ENCODE measurements at places on chromosomes 16 and 17. TPM values are rescaled to one million over a fixed set of nuclear protein-coding genes. Genes with fewer than 3 reads are reported as not detected.

DNA sequence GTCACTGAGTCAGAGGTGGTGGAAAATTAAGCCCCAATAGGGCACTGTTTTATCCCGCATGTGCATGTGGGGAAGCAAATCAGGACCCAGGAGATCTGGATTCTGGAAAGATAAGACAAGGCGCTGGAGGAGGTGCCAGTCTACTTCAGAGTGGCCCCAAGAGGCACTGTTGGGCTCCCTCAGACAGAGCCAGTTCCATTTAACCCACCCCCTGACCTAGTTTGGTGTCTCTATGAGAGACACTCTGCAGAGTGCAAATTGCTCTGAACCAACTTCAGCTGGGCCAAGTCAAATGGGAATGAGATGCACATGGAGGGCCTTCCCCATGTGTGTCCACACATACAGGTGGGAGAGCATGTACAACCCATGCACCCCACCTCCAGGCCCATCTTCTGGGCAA is 71.1 kb upstream of the MED9 start:
- no peak for DNase-seq

GRCh38 chr17:49249890-49250522 is 19.4 kb upstream of the PHOSPHO1 start:
- no peak for DNase-seq

DNA sequence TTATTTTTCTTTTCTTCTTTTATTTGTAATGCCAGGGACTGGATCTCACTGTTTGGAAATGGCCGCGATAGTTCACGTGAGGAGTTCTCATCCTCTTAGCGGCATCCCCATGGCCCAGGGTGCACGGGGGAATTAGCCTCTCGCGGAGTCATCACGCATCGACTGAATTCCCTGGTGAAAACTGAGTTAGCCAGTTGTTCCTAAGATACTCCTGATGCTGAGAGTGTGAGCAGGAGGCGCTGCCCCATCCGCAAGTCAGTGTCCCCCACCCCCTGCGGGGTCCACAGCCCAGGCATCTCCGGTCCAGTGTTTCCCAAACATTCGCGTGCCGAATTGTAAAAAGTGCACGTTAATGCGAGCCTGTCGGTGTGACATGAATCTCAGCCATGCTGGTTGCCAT is 277.2 kb downstream of the CPPED1 start:
- DNase-seq: no peak

DNA sequence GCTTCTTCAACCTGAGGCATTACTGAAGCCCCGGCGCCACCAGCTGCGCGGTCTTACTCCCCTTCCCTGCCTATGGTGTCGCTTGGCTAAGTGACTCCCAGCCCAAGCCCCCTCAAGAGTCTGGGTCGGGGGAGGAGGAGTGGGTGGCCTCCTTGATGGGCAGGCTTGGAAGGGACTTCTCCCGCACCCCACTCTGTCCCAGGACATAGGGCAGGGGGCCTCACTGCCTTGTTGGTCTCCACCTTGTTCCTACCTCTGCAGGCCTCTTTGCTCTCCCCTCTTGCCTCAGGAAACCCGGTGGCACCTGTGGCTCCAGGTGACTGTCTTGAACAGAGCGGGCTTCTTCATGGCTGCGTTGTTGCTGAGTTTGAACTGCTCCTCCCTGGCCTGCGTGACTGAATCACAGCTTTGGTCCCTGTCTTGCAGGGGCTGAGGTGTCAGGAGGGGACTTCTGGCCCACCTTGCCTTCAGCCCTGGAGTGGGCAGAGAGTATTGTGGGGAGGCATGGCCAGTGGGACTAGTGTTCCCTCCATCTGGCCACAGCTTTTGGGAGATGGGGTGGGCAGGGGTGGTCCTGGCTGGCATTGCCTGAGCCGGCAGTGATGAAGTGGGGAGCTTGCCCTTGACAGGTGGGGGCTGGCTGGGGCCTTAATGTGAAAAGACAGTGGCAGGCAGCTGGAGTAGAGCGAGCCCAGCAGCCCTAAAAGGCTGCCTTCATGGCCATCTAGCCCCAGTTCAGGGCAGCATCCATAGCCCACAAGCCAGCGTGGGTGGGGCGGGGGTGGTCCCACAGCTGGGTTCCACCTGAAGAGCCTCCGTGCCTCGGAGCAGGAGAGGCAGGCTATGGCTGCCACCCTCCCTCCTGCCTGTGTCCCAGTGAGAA is 7.3 kb downstream of the CBX2 start:
- DNase-seq: no peak

DNA sequence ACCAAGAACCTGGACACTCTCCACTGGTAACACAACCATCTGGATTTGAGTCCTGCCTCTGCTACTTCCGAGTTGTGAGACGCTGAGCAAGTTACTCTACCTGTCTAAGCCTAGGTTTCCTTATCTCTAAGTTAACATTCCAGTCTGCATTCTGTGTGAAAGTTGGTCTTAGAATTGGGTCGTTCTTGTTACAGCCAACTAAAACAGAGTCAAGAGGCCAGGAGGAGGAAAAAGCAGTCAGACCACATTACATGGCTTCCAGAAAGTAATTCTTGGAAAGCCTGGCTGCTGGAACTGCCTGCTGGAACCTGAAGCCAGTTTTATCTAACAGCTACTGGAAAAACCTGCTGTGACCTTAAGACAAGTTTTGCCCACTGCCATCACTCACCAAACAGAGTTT is 38.4 kb upstream of the XYLT1 start:
- no peak for DNase-seq

DNA sequence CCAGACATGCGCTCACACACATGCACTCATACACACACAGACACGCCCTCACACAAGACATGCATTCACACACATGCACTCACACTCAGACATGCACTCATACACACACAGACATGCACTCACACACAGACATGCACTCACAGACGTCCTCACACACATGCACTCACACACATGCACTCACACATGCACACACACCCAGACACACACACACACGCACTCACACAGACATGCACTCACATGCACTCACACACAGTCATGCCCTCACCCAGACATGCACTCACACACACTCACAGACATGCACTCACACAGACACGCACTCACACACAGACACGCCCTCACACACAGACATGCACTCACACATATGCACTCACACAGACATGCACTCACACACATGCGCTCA is 2.1 kb upstream of the ZNF469 start:
- no peak for DNase-seq

SP6 gene
- total RNA-seq: 8.8 TPM

DNA sequence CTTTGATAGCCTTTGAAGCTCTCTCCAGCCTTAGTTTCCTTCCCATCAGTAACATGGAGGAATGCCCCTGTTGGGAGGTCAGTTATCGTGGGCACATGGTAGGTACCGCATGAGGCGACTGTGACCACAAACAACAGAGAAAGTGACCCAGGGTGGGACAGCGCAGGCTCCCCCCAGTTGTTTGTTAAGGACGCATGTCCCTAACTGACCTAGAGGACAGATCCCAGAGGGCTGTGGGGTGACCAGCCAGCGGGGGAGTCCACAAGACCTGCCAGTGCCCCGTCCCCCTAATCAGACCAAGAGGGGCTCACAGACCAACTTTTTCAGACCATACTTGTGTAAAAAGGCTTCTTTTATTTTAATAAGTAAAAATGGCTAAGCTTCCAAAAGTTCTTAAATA is 22.3 kb downstream of the KATNB1 start:
- no peak for DNase-seq

DNA sequence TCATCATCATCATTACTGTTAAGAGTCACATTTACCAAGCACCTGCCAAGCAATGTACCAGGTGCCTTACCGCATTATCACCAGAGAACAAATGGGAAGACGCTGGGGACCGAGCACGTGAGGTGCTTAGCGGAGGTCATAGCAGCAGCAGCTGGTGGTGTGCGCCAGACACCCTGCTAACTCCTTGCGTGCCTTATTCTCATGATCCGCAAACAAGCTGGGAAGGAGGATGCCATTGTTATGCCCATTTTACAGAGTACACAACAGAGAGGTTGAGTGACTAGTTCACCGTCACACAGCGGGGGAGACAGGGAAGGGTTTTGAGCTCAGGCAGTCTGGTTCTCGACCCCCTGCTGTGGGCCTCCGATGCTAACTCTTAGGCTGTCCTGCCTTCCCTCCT is 7.3 kb downstream of the ATP2A3 start:
- DNase-seq: no peak

DNA sequence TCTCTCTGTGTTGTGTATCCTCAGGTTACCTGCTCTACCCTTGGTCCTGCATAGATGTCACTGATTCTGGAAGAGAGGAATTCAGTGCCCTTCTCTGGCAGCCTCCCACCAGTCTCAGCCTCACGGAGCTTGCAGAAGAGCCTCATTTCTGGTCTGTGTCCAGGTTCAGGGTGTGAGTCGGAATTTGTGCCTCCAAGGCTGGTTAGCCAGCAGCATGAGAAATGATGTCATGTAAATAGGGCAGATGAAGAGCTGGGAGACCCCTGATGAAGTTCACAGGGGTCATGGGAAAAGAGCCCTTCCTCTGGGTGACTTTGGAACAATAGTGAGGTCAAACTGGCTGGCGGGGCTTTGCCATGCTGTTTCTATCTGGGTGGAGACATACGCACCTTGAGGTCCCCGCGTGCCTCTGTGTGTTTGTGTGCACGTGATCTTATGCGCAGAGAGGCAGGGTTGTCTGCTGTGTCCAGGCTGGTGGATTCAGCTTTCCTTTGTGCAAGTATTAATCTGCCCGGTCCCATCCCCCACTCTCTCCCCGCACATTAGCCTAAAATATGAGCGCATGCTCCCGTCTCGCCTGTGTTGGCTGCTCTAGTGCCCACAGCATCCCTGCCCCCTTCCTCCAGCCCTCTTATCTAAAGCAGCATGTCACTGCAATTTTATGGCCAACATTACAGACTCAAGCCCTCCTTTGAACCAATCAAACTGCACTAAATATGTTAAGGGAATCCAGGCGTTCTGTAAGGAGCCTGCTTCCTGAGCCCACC is 256.3 kb upstream of the ZFHX3 start:
- no peak for DNase-seq

GRCh38 chr17:70955441-70955840 is 786.1 kb downstream of the KCNJ2 start:
- no peak for DNase-seq

DBNDD1 gene
- 2.2 TPM for total RNA-seq

- DNase-seq: peak; percentile 66
Measured at GRCh38 chr17:17533901-17534441, 37.8 kb upstream of the RASD1 start.

- no peak for DNase-seq
Measured at GRCh38 chr16:66295761-66296546, 70.5 kb upstream of the CDH5 start.

DNA sequence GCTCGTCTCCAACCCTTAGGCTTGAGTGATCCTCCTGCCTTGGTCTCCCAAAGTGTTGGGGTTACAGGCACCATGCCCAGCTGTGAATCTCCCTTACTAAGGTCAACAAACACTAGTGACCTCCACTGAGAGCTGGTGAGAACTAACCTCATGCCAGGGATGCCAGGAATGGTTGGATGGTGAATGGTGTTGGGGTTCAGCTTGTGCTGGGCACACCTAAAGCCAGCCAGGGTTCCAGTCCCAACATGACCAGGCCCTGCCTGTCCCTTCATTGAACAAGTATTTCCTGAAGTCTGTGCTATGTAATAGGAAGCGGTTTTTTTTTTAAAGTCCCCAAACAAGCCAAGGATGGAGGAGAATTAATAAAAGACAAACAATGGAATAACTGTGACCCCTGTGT is 56.0 kb upstream of the TOB1 start:
- DNase-seq: no peak

DNA sequence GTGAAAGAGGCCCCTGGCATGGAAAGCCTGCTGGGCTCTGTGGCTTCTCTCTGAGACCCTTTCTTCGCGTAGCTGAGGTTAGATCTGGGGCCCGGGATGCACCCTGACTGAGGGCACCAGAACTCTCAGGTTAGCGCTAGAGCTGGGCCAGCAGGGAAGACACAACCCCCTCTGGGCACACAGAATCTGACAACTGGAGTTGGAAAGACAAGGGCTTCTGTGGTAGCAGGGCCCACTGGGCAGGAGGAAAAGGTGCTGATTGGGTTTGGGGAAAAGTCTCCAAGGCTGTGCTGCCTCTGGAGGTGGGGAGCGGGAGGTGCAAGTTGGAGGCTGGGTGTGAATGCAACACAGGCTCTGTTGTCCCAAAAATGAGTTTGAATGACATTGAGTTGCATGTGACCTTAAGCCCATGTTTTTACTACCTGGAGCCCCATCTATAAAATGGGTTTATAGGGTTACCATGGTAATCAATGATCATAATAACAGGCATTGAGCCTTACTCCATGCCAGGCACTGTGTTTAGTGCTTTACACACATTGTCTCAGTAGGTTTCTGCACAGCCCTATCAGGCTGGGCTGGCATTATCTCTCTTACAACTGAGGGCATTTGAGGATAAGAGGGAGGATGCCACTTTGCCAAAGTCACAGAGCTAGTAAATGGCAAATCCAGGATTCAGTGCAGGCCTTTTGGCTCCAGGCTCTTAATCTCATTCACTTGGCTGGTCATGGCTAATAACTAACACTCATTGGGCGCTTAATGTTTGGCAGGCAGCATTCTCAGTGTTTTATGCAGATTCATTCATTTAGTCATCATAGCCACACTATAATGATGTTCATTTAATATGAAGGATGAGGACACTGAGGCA is 9.5 kb upstream of the IGFBP4 start:
- no peak for DNase-seq

DNA sequence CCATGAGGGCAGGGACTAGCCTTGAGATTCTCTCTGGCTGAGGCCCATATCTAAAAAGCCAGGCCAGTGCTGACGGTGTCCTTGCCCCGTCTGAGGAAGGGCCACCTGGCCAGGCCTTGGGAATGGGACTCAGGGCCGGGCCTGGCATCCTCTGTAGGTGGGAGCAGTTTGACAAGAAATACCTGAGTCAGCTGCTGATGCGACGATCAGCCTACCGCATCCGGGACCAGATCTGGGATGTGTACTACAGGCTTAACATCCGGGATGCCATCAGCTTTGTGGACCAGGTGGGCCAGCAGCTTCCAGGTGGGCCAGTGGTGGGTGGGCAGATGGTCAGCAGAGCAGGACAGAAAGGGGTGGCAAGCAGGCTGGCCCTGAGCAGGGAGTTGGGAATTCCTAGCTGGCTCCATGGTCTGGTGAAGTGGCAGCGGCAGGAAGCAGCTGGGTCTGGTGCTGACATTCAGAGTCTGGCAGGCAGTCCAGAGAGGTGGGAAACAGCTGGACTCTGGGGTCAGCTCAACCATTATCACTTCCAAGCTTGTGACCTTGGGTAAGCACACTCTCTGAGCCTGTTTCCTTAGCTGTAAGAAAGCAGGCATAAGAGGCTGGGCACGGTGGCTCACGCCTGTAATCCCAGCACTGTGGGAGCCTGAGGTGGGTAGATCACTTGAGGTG is 9.5 kb downstream of the SLC9A5 start:
- DNase-seq: no peak

DNA sequence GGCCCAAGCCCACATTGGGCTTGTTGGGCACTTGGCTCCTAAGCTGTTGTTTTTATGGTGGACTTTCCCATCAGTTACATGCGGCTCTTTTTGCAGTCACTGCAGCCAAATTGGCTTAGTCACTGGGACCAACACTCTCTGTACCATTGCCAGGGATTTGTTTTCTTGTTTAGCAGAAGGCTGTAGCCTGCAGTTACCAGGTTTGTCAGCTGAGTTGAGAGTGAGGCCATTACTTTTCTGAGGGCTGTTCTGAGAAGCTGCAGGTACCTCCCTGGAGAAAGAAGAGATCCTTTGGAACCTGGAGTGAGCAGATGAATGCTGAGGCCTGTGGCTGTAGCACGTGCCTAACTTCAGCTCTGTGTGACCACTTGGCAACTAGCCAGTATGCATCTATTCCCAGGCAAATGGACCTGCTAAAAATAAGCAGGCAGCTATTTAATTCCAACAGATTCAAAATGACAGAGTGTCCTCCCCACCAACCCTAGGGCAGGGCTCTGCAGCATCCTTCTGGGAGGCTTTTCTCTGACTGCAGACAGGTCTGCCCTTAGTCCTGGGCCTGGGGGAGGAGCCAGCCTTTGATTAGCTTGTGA is 12.9 kb downstream of the AKAP1 start:
- DNase-seq: no peak

All from colonic mucosa (tissue), 4 donors.